A549 treated with DMSO at 1 μM for 4 hours (cell line): ENCODE measurements at places on chromosomes 3 and 15. TPM values are rescaled to one million over a fixed set of nuclear protein-coding genes. Genes with fewer than 3 reads are reported as not detected.

CFAP44 gene
- total RNA-seq: 0.73 to 2.6 TPM (median 1.9 TPM) in 5 replicates

CFAP92 gene
- total RNA-seq: 0.05 TPM in 2 of 5 replicates, not detected in the others

MYLK gene
- 12.3 to 16.6 TPM (median 15.2 TPM) in 5 replicates for total RNA-seq

TRPM1 gene
- total RNA-seq: not detected in 5 replicates

SETD2 gene
- total RNA-seq: 17.8 to 22.1 TPM (median 21.6 TPM) in 5 replicates

PLSCR2 gene
- total RNA-seq: 0.21 TPM in 1 of 5 replicates, not detected in the others

ATP13A5 gene
- total RNA-seq: not detected in 5 replicates

PARP15 gene
- total RNA-seq: not detected in 5 replicates

TBC1D2B gene
- total RNA-seq: 12.1 to 17.4 TPM (median 15.0 TPM) in 5 replicates

GNAT1 gene
- 0.09 TPM in 1 of 5 replicates, not detected in the others for total RNA-seq
